ENCODE measurements at places on chromosomes 11 and 22.

DNA sequence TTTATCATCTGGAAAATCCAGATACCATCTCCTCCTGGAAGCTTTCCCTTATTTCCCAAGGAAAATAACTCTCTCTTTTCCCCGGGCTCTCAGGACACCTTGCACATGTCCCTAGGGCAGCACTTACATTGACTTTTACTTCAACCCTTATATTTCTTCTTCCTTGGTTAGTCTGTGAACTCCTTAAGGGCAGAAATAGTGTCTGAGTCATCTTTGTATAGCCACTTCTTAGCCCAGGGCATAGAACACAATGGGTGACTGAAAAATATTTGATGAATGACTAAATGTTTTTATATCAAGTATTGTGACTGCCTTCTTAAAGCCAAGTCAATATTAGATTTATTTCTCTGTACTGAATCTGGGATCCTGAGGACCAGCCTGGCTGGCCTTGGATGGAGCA is 45.4 kb upstream of the MYOD1 start:
- DNase-seq = no peak

DNA sequence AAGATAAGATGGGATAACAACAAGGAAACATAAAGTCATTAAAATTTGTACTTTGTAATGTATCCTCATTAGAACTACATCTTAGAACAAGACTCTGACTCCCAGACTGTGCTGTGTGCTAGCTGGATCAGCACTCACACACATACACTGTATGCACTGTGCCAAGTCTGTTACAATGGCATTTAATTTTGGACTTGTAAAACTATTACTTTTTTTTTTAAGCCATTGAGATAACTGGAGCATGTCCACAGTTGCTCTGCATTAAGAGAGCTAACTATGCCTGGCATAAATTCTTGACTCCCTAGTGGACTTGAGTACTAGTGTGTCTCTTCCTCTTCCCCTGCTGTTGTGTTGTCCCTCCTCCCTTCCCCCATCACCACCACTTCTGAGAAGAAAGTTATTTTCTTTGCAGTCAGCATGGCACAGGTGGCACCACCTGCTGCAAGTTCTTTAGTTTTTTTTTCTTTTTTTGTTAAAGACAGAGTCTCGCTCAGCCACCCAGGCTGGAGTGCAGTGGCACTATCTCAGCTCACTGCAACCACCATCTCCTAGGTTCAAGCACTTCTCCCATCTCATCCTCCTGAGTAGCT is 268.6 kb downstream of the TMEM135 start:
- no peak for DNase-seq

DNA sequence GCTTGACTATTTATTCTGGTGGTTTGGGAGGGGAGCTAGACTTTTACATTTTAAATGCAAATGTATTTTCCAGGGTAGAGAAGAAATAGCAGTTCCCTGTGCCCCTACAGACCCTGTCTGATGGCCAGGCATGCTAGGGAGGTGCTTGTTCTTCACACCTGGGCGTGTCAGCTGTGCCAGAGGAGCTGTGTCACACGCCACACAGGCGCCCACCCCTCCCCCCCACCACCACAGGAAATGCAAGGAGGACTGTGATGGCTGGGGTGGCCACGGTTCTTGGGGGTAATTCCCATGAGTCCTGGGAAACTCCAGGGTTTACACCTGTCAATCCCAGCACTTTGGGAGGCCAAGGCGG is 82.2 kb downstream of the FLI1 start:
- peak; percentile 43 for DNase-seq

GRCh38 chr11:133951327-133952198 is 5.2 kb downstream of the IGSF9B start:
- DNase-seq = no peak

DNA sequence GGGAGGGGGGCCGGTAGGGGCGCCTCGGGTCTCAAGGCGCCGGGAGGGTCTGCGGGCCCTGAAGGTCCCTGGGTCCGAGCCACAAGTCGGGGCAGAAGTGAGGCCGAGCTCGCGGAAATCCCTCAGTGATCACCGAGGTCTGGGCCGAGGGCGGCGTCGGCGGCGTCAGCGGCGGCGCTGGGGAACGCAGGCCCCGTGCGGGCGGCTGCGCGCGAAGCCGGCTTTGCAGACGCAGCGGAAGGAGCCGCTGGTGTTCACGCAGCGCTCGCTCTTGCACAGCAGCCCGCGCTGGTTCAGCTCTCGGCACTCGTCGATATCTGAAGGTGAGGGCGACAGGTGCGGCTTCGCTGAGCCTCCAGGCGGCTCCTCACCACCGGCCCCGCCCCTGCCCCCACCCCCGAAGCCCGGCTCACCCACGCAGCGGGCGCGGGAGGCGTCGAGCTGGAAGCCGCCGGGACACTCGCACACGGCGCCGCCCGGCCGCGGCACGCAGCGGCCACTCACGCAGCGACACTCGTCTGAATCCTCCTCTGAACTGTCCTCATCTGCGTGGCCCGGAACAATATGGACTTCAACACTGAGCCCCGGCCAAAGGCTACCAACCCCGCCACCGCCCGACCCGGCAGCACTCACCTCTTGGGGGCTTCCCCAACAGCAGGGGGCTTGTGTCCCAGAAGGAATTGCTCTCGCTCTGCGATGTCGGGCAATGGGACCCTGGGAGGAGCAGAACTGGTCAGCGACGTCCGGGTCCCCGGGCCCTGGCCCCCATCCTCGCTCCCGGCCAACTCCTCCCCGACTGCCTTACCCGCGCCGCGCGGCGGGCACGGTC is 14.2 kb downstream of the SCYL1 start:
- no peak for DNase-seq

GRCh38 chr11:41879214-41879613 is 419.8 kb upstream of the LRRC4C start:
- DNase-seq = no peak

- no peak for DNase-seq
Observed at GRCh38 chr11:61679296-61679695, 895 bp upstream of the DAGLA start.

- DNase-seq = no peak
Observed at GRCh38 chr11:66701432-66702240, 23.9 kb upstream of the RBM4B start.

DNA sequence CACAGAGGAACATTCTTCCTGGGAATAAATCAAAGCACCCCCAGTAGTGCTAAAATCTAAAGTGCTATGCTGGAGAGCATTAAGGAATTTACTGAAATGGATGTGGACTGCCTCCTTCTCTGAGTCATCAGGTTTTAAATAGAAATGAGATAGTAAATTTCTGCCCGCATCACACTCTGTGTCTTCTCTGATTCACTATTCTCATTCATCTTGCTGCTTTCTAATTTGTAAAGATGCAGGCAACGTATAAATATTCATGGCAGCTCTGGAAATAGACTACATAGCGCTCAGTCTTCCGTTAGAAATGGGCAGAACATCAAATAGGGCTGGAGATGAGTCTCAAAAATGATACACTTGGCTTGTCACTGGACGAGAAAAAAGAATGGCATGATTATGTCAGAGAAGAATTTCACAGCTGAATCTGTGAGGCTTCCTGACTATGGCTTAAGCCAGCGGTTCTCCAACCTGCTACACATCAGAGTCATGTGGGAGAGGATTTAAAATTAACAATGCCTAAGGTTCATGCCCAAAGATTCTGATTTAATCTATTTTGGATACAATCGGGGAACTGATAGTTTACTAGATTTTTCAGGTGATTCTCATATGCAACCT is 178.2 kb downstream of the LRRC4C start:
- no peak for DNase-seq

DNA sequence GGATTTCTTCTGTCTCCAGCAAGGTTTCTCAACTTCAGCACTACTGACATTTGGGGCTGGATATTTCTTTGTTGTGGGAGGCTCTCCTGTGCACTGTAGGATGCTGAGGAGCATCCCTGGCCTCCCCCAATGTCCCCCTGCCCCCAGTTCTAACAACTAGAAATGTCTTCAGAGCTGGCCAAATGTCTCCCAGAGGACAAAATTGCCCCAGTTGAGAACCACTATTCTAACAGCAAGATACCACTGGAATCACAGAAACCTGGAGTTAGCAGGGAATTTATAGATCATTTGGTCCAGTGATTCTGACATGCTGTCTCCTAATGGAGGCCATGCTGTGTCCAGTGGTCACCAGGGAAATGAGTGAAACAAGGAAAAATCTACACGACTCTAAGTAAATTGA is 32.2 kb upstream of the DMC1 start:
- DNase-seq = no peak

DNA sequence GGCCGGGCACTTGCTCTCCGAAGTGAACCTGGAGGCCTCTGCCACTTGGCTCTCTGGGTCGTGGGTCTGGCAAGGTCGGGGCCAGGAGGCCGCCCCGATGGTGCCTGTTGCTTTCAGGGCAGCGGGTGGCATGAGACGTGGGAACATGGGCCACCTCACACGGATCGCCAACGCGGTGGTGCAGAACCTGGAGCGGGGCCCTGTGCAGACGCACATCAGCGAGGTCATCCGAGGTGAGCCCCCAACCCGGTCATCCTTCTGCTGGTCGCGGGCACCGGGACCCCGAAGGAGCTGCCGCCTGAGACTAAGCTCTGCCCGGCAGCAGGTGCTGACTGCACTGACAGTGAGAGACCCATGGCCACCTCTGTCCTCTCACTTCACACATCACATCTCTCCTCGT is 40.0 kb downstream of the SBF1 start:
- no peak for DNase-seq

DNA sequence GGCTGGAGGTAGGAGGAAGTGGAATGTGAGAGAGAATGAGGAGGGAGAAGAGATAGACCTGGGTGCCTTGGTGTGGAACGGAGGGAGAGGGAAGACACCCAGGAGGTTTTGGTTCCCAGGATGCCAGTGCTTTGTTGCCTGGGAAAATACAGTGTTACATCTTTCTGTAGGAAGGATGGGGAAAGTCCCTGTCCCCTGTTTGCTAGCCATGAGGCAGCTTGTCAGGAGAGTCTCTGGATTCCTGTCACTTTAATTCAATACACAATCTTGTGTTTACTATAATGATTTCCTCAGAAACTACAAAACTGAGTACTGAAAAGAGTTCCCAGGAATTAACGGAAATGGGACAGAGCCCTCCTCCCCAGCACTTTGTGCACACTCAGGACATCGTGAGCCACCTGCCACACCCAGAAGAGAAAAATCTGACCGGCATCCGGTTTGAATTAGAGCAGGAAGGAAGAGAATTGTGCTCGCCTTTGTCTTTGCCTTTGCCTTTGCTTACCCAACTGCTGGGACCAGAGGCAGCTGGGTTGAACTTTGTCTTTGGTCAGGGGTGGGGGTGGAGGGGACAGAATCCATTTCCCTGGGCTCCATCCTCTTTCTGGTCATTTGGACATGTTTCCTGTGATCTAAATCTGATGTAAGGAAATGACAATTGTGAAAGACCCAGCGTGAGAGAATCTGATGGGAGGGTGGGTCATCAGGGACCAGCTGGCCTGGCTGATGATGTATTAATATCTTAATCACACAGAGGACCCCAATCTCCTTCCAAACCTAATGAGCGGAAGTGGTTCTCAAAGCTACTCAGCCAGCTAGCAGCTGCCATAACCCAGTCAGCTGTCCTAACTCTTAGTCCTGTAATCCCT is 1.3 kb upstream of the LIMK2 start:
- DNase-seq = no peak

GRCh38 chr11:48210052-48210451 is 6.6 kb upstream of the OR4B1 start:
- no peak for DNase-seq

DNA sequence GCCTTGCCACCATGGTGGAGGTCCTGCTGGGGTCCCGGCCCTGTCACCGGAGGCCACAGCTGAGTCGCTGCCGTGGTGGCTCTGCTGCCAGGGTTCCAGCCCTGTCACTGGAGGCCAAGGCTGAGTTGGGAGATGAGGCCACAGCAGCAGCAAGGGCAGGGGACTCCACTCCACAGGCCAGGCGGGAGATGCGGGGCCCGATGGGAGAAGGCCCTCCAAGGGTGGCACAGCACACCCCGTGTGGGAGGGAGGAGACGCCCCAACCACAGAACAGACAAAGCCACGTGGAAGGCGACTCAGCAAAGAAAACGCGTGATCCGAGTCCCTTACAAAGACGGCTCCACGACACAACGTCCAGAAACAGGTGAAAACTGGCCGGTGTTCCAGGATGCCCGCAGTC is 159.3 kb downstream of the BRD1 start:
- DNase-seq = no peak

DNA sequence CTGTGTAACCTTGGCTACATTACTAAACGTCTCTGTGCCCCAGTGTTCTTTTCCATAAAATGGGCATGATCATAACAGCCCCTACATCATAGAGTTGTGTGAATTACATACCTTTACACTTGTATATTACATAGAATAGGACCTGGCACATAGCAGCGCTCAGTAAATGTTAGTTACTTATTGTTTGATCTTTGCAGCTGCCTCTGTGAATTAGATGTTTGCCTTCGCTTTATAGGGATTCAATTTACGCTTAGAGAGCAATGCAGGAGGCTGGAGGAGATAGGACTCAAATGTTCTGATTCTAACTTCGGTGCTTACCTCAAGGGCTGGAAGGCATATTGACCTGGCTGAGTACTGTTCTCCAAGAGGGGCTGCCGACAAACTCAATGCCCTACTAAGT is 10.4 kb upstream of the TIMP3 start:
- no peak for DNase-seq

DNA sequence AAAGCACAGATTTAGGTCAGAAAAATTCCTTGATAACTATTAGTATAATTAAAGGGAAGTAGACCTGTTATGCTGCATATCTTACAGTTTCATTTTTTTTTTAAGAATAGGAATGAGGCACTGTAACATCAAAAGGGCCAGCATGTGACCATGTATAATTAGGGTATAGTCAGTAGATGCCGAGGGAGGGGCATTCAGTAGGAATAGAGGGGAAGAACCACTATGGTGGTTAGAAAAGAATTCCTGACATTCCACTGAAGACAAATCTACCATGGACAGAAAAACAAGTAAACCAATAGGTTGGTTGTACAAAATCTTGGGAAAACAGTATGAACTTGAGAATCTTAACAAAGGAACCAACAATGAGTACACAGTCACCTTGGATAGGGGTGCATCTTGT is 78.4 kb upstream of the CCDC179 start:
- no peak for DNase-seq

GRCh38 chr11:73269459-73270015 is 2.6 kb upstream of the P2RY6 start:
- no peak for DNase-seq

DNA sequence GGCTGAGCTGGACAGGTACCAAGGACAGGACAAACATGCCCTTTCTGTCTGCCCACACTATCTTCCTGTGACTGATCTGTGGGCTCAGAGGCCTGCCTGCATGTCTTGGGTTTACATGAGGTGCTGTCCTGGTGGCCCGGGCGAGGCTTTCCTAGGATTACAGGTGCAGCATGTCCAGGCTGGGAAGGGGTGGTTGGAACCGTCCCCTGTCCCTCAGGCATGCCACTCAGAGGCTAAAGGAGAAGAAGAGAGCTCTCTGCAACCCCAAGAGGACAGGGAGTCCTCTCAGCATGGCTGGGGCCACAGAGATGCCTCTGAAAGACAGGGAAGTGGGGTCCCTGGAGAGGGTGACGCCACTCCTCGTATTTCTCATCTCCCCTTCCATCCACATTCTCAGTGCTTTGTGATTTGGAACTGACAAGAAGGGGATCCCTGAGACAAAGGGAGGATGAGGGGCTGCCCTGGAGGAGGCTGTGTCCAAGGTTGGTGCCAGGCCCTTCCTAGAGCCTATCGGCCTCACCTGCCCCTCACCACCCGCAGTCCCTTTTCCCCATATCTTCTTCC is 64.6 kb upstream of the LMO1 start:
- DNase-seq = no peak

GRCh38 chr22:22408731-22409696 is 99.5 kb downstream of the ZNF280B start:
- DNase-seq = no peak
